ENCODE measurements at places on chromosomes 11 and 22.

GRCh38 chr11:75323609-75324008 lies 27.9 kb downstream of the ARRB1 start:
- DNase-seq, result no peak

DNA sequence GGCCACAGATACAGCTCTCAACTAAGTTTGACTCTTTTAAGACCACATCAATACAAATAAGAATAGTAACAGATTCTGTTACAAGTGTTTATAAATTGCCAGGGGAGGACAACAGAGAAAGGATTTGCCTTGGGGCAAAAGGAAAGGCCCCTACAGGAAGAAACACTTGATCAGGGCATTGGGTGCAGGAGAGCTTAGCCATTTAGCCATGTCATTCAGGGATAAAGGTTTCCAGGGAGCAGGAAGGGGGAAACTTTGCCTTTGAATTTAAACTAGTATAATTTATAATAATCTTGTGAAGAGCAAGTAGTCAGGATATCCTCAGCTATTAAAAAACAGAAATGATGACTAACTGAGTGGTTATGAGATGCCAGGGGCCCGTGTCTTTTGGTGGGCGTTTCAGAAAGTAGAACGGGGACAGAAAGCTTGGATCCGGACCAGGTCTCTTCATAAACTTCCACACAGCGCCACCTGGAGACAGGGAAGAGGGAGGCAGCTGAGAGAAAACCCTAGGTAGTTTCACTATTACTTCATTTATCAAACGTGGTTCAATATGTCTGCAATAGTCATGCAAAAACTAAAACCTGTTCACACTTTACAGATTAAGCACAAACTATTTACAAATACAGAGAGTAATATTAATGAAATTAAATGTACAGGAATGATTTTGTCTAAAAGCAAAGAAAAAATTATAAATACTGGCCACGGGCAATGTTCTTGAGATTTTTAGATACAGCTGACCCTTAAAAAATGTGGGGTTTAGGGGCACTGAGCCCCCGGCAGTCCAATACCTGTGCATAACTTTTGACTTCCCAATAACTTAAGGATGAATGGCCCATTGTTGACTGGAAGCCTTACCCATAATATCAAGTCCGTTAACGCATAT lies 11.0 kb upstream of the SLC5A4 start:
- DNase-seq, result peak; percentile 31

DNA sequence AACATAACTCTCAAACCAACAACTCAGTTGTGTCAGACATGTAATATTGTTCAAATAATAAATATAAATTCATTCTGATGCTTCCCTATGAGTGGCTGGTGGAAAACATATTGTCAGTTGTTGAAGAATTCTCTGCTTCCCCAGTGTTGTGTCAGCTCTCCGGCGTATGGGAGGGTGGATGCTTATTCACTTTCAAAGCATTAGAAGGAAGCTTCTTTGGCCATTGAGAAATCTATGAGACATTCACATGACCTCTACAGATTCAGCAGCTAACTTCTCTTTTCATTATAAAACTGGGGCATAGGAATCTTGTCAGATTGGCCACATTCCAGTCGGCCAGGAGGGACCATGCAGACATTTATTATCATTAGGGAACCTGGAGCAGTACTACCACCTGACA lies 2.9 kb downstream of the OR51V1 start:
- DNase-seq, result no peak

DNA sequence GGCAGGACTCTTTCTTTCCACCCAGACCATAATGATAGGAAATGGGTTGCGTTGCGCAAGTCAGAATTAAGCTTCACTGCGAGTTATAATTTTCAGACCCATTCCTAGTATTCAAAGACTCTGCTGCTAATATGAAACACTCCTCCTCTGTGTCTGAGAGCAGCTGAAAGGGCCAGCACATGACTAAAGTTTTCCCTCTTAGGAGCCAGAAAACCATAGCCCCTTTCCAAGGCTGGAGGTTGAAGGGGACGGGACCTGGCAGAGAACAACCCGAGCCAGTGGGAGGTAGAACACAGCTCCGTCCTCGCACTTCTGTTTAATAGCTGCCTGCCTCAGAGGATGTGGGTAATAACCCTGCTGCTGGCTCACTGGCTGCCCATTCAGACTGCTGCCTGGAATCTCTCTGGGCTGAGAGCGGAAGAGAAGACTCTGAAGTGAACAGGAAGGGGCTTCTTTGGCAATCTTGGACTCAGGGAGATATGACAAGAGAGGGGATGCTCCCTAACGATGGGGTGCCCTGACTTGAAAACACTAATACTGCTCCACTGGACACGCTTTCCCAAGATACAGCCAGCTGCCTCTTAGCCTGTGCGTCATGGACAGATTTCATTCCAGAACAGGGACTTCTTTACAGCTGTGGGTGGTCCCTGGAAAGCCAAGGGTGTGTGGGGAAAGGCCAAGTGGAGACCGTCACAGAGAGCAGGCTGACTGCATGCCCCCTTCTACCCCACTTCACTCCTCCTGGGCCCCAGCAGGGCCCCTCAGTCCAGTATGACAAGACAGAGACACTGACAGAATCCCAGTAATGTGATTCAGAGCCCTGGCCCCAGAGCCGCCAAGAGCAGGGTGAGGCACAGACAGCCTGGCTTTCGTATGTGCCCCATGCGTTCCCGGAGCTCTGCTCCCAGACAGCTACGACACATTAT lies 156.9 kb downstream of the FEZ1 start:
- peak; percentile 68 for DNase-seq

GRCh38 chr11:130144141-130144540 lies 15.4 kb upstream of the ST14 start:
- no peak for DNase-seq

- no peak for DNase-seq
Observed at GRCh38 chr11:72228229-72228843, 3.8 kb downstream of the INPPL1 start.

DNA sequence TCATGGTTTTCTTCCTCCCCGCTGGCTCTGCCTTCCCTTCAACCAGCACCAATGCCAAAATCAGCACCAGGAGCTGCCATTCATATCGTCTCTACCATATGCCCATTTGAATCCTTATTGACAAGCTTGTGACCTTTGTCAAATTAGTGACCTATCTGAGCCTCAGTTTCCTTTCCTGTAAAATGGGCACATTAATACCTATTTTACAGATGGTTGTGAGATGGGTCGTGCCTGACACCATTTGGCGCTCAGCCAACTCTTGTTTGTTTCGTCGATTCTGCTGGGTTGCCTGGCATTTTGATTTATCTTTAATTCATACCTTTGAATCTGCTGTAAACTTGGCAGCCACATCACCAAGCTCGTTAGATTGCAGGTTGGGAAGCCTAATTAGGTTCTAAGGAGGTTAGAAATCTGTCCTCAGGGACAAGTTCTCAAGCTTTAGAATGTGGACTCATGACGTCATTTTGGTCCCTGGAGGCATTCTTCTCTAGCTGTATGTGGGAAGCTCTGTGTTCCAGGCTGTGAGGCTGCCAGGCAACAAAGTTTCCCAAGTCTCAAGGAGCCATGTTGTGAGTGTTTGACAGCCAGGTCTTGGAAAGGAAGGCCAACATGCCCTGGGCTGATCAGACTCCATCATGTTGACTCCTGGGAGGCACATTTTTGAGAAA lies 61.0 kb downstream of the RPS6KA4 start:
- DNase-seq, result peak; percentile 49

DNA sequence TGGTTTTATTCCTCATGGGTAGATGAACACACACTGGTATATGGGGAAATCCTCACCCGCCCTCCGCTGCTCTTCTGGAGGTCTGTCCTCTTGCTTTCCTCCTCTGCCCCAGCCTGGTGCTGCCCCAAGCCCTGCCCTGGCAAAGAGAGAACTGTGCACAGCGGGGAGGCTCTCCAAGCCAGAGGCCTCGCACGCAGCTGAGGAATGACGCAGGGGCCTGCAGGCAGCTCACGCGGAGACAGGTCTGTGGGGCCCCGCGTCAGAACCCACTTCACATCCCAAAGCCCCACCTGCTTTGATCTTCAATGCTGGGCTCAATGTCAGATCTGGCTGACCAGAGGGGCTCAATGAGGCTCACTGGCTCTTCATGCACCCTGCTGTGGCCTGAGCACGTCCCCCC lies 10.0 kb downstream of the GATD1 start:
- no peak for DNase-seq

Data from skeletal muscle cell (primary cell).